ENCODE measurements at places on chromosomes 7 and 10.

DNA sequence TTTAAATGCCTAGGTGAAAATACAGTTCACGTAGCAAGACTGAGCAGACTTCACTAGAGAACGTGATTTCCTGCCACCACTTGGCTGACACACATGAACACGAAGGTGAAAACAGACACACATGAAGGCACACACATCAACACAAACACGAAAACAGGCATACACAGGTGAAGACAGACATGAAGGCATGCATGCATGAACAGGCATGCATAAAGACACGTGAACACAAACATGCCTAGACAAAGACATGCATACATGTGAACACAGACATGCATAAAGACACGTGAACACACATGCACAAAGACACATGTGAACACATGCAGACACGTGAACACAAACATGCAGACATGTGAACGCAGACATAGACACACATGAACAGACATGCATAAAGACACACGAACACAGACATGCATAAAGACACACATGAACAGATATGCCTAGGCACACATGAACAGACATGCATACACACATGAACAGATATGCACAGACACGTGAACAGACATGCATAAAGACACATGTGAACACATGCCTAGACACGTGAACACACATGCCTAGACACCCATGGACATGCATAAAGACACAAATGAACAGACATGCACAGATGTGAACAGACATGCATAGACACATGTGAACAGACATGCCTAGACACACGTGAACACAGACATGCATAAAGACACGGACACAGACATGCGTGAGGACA, 243.1 kb downstream of the ZMYND11 start:
- no peak for DNase-seq

- no peak for DNase-seq
Observed at GRCh38 chr7:11713352-11713751, 118.6 kb downstream of the THSD7A start.

DNA sequence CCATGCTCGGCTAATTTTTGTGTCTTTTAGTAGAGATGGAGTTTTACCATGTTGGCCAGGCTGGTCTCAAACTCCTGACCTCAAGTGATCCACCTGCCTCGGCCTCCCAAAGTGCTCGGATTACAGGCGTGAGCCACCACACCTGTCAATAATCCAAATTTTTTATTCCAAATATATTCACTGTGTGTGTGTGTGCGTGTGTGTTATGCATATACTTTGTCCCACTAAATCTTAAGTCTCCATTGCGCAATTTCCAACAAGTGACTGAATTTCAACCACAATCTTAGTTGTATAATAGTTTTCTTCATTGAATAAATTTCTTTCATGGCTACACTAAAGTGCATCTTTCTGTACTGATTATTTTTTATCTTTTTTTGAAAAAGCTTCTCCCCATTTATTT, 2.7 kb downstream of the KRIT1 start:
- DNase-seq, result no peak

GRCh38 chr7:108596560-108596959, 26.9 kb downstream of the DNAJB9 start:
- no peak for DNase-seq

- no peak for DNase-seq
Observed at GRCh38 chr7:93739424-93739823, 151.1 kb downstream of the TFPI2 start.

- no peak for DNase-seq
Observed at GRCh38 chr7:18030758-18031157, 3.1 kb upstream of the PRPS1L1 start.

GRCh38 chr7:53699215-53699837, 663.9 kb downstream of the POM121L12 start:
- DNase-seq, result no peak

DNA sequence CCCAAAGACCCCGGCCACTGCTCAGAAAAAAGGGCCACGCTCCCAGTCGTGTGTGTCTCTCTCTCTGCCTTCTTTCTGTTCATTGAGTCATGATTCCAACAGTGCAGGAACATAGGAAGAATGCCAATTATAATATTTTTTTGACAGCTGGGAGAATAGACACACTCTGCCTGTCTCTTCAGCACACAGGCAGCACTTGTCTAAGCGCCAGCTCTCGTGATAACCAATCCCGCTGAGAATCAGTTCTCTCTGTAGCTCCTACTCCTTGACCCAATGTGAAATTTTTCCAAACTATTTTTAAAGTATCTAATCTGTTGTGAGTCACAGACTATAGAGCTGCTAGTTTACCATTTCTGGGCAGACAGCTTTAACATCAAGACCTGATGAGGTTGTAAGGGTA, 145.7 kb upstream of the RHEB start:
- no peak for DNase-seq

- no peak for DNase-seq
Observed at GRCh38 chr7:10643545-10643944, 330.1 kb upstream of the PHF14 start.

DNA sequence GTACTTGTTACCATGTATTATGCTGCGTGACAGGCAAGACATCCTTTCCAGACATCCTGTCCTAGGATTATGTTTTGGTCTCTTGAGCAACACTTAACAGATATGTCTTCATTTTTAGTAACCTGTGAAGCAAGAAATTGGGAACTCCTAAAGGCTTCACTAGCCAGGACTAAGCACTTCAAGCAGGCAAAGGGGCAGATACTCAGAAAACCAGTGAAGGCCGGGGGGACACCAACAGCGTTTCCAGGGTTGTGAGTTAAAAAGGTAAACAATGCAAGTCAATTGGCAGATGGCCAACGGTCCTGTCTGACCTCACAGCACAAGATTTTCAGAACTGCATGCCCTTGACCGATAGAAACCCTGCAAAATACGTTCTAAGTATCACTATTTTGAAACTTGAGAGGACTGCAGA, 77.6 kb upstream of the SFMBT2 start:
- no peak for DNase-seq

- DNase-seq, result no peak
Observed at GRCh38 chr10:17239345-17240085, 11.5 kb downstream of the VIM start.

DNA sequence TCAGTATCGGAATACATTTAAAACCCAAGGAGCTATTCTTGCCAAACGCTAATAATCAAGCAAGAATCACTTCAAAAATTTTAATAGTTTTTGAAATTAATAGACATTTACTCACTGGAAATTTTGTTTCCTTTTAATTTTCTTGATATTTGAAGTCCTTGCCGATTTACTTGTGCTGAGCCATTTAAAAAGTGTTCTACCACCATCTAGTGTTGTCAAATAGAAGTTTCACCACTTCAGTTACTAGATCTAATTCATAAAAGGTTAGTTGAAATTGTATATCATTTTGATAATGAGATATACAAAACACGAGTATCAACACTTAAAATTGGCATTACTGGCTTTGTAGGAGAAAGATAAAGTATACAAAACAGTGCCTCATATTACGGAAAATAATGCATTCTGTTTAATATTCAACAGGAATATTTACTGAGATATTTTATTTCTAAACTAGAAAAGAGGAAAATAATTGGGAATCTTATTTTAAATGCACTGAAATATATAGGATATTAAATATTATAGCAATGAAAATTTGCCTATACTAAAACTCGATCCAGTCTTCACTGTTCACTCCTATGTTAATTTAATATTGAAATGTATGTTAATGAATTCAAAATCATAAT, 664.8 kb upstream of the SEMA3D start:
- DNase-seq, result no peak

DNA sequence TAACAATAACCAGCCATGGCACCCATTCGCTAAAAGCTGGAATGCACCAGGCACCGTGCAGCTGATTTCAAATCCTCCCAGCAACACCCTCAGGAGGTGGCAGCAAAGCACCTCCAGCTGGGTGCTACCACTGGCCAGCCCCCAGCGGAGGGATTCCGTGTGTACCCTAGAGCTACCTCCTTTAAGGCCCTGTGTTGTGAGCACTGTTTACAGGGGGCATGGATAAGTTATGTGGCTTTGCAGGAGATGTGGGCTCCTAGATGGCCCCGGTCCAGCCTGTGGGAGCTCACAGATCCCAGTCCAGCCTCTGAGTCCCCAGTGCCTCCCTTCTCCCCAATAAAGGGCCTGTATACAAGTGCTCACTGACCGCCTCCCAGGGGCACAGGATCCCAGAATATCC, 27.1 kb downstream of the TNRC18 start:
- peak; percentile 38 for DNase-seq

GRCh38 chr7:6482307-6482706, 34.6 kb upstream of the DAGLB start:
- no peak for DNase-seq

DNA sequence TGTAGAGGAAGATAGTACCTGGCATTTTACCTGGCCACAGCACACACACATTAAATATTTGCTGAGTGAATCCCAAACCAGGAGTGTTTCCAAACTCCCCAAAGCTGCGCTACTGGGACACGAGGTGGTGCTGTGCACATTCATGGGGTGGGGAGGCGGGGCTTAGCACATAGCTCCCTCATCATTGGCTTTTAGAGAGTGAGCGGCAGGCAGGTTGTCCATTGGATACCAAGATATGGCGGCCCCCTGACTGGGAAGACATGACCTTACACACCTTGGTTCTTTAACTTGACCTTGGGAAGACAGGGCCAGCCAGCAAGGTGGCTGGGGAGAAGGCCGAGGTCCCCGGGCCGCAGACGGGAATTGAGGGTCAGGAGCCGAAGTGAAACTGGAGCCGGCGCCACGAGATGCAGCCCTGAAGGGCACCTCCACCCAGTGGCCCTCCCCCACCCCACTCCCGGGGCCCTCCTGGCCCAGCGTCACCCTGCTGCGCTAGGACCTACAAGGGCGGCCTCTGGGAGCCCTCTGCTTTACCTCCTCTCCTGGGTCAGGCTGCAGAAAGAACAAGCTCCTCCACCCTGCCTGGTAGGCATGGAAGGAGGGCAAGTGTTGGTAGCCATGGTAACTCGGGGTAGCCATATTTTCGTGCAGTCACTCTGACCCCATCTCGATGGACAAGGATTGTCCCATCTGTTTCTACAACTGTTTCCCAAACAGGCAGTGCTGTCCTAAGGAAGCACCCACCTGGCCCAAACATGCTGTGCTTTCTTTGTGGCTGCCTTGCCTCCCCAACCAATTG, 24.0 kb downstream of the TMEM176A start:
- no peak for DNase-seq

- no peak for DNase-seq
Observed at GRCh38 chr7:25396668-25397067, 168.4 kb upstream of the NPVF start.

DNA sequence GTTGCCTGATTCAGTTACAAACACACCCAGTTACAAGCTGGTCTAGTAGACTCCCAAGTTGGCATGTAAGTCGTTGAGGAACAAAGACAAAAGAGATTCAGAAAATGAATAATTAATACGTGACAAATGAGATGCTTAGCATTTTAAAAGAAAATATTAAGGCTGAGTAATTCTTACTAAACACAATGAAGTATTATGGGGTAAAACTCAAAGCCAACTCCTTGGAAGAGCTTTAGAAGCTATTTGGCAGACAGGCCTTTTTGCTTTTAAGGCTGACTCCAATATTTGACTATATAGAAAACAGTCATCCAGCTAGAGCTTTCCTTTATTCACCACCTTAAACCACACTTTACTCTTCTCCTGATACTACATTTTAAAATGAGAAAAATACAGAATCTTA, 5.4 kb downstream of the TRDMT1 start:
- DNase-seq, result no peak

GRCh38 chr10:28199941-28200340, 102.9 kb downstream of the MPP7 start:
- no peak for DNase-seq

GRCh38 chr7:138727336-138728099, 26.4 kb upstream of the SVOPL start:
- DNase-seq, result peak; percentile 21

DNA sequence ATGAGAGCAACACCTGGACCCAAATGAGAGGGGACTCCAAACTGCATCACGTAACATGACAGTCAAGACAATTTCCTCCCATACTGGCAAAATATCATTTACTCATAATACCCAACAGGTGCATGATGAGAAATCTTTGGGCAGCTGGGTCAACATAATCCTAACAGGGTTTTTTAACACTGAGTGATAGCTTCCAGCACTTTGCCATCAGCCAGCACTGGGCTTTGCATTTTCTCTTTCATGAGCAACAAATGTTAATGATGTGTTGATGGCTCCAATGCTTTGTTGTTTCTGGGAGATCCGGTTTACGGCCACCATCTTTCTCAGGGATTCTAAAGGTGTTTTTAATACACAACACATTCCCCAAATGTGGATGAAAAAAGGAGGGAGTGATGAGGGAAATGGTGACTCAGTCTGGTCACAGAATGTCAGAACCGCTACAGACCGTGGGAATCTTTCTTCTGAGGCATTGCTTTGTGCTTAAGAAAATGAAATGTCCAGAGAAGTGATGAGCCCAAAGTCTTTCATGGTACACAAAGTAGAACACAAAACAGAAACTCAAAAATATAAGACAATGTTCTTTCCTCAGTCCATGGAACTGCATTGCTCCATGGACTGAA, 705.7 kb upstream of the IGFBP3 start:
- no peak for DNase-seq

DNA sequence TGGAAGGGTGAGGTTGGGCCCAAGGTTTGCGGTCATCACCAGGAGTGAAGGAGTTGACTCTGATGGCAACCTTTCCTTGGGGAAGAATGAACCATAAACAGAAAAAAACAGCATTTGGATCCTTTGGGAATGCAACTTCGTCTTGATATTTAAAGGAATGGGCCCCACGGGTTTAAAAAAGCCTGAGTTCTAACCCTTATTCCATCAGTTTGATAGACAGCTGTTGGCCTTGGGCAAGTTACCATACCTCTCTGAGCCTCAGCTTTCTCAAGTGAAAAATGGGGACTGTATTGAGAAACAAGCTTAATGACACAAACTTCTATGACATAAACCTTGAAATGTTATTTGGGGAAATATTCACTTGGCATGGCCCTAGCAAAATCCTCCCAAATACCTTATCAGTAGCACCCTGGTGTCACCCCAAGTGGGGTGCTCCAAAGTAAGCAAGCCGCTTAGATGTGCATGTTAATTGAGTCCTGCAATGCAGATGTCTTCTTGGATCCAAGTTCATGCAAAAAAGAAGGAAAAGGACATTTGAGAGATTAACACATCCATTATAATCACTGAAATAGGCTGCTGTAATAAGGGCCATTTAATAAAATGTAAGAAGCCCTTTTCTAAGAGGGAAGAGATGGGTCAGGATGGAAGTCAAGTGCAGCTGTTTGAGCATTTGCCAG, 13.8 kb downstream of the MXI1 start:
- no peak for DNase-seq

- DNase-seq, result no peak
Observed at GRCh38 chr10:35433851-35434426, 97.6 kb downstream of the CCNY start.

DNA sequence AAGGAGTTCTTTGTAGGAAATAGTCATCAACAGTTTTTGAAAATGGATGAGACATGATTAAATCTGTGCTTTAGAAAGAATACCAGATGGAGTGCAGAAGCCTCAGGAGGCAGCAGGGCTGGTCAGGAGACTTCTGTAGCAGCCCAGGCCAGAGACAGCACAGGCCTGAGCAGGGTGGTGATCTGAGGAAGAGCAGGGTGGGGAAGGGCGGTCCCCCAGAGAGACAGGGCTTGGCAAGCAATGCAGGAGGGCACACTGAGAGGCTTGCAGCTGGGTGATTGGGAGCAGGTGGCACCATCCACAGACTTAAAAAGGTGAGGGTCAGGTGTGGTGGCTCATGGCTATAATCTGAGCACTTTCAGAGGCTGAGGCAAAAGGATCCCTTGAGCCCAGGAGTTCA, 4.3 kb upstream of the SMKR1 start:
- no peak for DNase-seq

Measured in NCI-H510A (cell line).